ENCODE measurements at places on chromosomes 2 and 18.
A peak's percentile ranks its signal among the peaks of the same experiment; 100 is the strongest.

- peak; percentile 6 for DNase-seq
Measured at GRCh38 chr2:119476301-119477112, 44.9 kb downstream of the TMEM37 start.

DNA sequence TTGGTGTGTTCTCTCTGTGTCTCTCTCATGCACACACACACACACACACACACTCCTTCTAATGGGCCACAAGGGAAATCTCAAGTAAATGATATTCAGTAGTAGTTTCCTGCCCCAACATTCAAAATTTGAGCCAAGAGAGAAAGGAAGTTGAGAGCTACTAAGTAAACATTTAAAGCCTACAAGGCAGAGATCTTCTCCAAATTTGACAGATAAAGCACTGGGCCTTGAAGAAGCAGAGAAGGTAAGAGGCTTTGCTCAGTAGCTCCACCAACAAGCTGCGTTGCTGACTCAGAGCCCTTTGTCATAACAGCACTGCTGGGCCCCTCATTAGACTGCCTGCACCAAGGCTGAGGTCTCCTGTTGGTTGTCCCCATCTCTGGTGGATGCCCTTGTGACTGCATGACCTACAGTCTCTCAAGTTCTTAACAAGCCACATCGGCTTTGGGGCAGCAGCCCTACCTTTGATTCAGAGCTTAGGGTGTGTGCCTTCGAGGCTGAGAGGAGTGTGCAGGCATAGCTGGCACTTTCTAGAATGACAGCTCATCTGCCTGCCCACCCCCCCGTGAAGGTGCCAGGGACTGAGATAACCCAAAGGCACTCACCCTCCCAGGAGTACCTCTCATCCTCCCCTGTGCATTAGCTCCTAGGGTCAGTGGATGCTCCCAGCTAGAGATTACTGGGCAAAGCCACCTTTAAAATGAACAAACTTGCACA is 32.3 kb upstream of the NEB start:
- DNase-seq, result no peak

DNA sequence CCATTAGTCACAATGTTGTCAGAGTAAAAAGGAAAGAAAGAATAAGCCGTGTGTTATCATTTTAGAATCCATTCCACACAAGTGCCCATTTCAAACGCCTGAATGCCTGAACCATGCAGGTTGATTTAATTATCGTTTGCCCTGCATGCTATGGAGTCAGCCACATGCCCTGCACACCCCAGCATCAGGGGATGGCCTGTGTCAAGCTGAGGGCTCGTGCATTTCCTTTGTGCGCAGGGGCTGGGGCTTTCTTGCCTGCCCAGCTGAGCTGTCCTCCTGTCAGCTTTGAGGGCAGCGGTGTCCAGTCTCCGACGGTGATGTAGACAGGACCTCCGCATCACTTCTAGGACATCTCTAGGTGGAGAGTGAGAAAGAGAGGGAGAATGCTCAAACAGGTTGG is 200.4 kb downstream of the TSN start:
- no peak for DNase-seq

- no peak for DNase-seq
Measured at GRCh38 chr18:61582202-61582710, 249.0 kb downstream of the CDH20 start.

DNA sequence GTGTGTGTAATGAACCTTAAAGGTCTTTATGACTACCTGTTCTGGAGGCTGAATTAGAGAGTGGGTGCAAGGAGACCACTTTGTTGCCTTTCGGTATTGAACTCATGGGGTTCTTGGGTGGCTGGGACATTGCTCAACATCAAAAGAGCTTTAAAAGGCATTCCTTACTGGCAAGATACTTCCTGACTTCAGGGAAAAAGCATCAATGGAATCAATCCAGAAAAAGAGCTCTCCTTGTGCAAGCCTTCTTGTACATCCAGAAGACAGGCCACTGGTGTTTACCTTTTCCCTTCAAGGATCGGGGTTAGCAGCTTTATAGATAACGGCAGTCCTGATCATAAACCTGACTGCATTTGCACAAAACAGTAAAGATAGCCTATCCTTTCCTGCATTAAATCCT is 9.5 kb downstream of the PNO1 start:
- no peak for DNase-seq

GRCh38 chr18:78731398-78732032 is 248.1 kb upstream of the SALL3 start:
- no peak for DNase-seq

- DNase-seq, result no peak
Measured at GRCh38 chr2:97983698-97984097, 12.1 kb downstream of the TMEM131 start.

GRCh38 chr2:43340066-43340465 is 113.7 kb upstream of the ZFP36L2 start:
- DNase-seq, result no peak

- DNase-seq, result no peak
Measured at GRCh38 chr2:128781585-128782385, 463.1 kb upstream of the HS6ST1 start.

GRCh38 chr2:70086278-70086837 is 919 bp upstream of the PCBP1 start:
- peak; percentile 69 for DNase-seq
